Activated CD4-positive, alpha-beta T cell treated with anti-CD3 and anti-CD28 coated beads, Interleukin-2, amount 10 ng/mL, durations not matched to agents 7 days and 5 days (primary cell): ENCODE measurements at places on chromosomes 7 and 10. TPM values are rescaled to one million over a fixed set of nuclear protein-coding genes. Genes with fewer than 3 reads are reported as not detected.

Gene TAS2R41
- total RNA-seq: not detected

DNA sequence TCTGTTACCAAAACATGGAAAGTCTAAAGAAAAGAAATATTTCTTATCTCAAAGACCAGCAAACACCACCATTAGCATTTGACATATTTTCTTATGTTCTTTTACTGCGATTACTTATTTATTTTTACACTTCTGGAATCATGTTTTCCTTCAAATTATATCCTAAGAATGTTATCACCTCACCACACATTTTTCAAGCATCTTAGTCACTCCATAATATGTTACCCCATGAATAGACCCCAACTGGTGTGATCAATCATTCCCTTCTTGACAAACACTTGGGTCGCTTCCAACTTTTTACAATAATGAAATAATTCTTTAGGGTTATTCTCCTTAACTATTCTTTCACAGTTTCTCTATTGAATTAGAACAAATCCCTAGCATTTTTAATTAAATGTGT, 67.4 kb downstream of the AMPH start:
- no peak overlapping the region for H3K27ac ChIP-seq
- no peaks in the 10 kb centered on the region for H3K36me3 ChIP-seq
- peaks cover 2% of the 10 kb centered on the region for H3K27me3 ChIP-seq

DNA sequence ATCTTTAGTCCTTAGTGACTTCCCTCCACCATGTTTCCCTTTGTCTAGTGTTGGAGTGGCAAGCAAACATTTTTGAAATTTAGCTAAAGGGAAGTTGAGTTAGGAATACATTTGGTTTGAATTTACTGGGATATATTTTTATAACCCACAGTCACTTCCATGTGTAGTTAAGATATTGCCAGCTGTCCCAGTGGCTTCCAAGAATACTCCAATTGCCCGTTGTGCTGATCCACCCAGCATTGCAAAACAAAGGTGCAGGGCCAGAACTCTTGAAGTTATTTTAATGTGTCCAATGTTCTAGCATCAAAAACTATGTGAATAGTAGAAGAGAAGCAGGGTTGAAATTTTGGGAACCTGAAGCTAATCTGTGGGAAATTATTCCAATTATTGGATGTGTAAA, 2.5 kb upstream of the P4HA1 start:
- H3K27me3 ChIP-seq: no peaks in the 10 kb centered on the region
- H3K36me3 ChIP-seq: peaks cover 2% of the 10 kb centered on the region
- DNase-seq: no peak
- H3K4me3 ChIP-seq: no peak overlapping the region
- no peak overlapping the region for H3K27ac ChIP-seq

DNA sequence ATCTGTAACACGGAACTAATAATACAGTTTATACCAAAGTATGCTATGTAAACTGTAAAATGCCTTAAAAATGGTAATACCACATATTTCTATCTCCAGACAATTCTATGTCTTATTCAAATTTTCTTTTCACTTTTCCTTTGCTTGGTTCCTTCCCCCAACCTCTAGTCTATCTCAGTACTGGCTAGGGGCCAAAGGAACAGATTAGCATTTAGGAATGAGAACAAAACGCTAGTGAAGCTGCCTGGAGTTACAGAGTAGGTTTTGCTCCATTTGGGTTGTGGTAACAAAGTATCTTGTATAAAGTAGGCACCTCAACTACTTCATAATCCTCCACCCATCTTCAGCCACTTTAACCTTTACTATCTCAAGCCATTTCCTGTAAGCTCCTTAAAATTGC, 94.1 kb downstream of the HBP1 start:
- no peaks in the 10 kb centered on the region for H3K27me3 ChIP-seq
- no peaks in the 10 kb centered on the region for H3K36me3 ChIP-seq
- H3K4me3 ChIP-seq: no peak overlapping the region
- DNase-seq: no peak

- no peak overlapping the region for H3K4me3 ChIP-seq
- no peak overlapping the region for H3K27ac ChIP-seq
- H3K36me3 ChIP-seq: peaks cover 3% of the 10 kb centered on the region
- H3K27me3 ChIP-seq: no peaks in the 10 kb centered on the region
These were observed 128.0 kb downstream of the MAD1L1 start for GRCh38 chr7:2104716-2105115.

- H3K4me3 ChIP-seq: no peak overlapping the region
- no peaks in the 10 kb centered on the region for H3K27me3 ChIP-seq
- H3K36me3 ChIP-seq: peaks cover 4% of the 10 kb centered on the region
- H3K27ac ChIP-seq: no peak overlapping the region
These were observed 46.0 kb upstream of the TRIM8 start for GRCh38 chr10:102598243-102598642.

DNA sequence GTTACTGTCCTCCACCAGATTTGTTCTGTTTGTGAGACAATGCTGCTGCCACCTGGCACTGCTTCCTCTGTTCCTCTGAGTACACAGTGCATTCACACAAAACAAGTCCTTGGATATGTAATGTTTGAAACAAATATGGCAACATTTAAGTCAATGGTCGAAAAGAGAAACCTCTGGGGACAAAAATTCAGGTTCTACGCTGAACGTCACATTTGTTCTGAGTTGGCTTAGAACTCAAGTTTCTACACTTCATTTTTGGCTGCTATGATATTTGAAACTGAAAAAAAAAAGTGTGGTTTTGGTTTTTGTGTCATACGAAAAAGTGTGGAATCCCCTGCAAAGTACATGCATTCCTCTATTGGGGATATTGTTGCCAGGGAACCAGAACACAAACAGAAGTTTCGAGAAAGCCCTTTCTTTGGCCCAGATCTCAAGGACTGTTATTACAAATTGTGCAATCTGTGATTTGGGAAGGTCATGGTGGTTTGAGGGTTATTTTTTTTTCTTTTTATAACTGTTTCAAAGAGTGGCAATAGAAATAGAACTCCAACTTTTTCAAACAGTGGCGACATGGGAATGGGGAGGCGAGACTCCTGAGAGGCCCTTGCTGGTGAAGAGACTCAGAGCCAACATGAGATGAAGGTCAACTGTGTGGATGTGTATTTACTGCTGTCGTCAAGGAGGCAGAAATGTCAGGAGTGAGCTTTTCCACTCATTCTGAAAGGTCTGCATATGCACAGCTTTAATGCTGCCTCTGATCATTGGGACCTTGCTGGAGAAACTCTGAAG, 127.5 kb downstream of the CUBN start:
- H3K27me3 ChIP-seq: peaks cover 24% of the 10 kb centered on the region
- no peak overlapping the region for H3K4me3 ChIP-seq

Gene PSMG3
- 29.3 TPM for total RNA-seq

Gene LEP
- not detected for total RNA-seq

DNA sequence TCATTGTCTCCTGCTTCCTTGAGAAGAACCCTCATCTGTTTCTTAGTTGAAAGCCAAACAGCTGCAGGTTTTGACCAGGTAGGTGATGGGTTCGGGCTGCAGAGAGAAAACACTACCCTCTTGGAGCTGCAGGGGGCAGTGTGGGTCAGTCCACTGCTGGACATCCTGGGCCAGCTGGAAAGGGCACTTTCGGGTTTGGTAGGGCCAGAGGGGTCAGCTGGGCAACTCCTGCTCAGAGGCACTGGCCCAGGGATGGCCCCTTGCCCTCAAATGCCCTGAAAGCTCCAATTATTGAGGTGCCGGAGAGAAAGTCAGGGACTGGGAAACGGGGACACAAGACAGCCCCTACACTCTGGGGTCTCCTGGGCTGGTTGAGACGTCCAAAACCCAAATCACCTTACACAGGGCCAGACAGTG, 90.7 kb downstream of the MKI67 start:
- peaks cover 2% of the 10 kb centered on the region for H3K27me3 ChIP-seq
- DNase-seq: peak; percentile 62
- H3K4me3 ChIP-seq: no peak overlapping the region
- H3K27ac ChIP-seq: no peak overlapping the region
- H3K4me1 ChIP-seq: no peaks in the 10 kb centered on the region

DNA sequence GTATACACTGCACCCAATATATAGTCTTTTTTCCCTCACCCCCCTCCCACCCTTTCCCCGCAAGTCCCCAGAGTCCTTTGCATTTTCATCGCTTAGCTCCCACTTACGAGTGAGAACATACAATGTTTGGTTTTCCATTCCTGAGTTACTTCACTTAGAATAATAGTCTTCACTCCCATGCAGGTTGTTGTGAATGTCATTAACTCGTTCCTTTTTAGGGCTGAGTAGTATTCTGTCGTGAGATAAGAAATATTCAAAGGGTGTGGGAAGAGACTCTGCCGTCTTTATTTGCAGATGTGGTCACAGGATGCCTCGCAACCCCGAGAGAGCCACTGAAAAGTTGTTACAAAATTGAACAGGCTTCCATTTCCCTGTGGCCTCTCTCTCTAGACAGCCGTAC, 137.9 kb upstream of the SH2B2 start:
- H3K4me3 ChIP-seq: no peak overlapping the region
- H3K36me3 ChIP-seq: no peaks in the 10 kb centered on the region
- no peak overlapping the region for H3K27ac ChIP-seq
- H3K27me3 ChIP-seq: no peaks in the 10 kb centered on the region
- H3K4me1 ChIP-seq: no peaks in the 10 kb centered on the region

DNA sequence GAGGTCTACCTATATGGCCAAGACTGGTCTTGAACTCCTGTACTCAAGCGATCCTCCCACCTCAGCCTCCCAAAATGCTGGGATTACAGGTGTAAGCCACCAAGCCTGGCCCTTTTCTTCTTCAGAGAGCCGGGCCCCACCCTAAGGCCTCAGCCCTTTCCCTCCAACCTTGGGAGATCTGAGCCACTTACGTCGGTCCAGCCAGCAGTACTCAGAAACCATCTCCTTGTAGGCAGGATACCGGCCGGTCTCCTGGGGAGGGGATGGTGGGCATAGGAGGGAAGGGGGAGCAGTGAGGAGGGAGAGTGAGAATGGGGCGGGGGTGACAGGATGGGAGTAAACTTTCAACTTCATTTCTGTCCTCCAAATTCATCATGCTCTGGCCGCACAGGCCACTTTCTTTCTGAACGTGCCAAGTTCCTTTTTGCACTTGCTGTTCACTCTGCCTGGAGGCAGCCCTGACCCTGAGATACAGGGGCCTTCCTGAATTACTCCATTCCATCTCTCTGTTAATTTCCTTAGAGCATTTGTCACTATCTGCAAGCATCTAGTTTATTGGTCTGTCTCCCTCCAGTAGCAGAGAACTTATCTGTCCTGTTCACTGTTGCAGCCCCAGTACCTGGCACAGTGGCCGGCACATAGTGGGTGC, 10.4 kb downstream of the PDZD7 start:
- no peak for DNase-seq
- H3K4me1 ChIP-seq: peaks cover 5% of the 10 kb centered on the region
- no peaks in the 10 kb centered on the region for H3K36me3 ChIP-seq
- H3K4me3 ChIP-seq: no peak overlapping the region

Gene ATOH7
- total RNA-seq: not detected

GRCh38 chr10:109106604-109107003, 816.7 kb downstream of the XPNPEP1 start:
- H3K4me1 ChIP-seq: no peaks in the 10 kb centered on the region
- no peaks in the 10 kb centered on the region for H3K27me3 ChIP-seq
- no peak for DNase-seq
- no peak overlapping the region for H3K27ac ChIP-seq

DNA sequence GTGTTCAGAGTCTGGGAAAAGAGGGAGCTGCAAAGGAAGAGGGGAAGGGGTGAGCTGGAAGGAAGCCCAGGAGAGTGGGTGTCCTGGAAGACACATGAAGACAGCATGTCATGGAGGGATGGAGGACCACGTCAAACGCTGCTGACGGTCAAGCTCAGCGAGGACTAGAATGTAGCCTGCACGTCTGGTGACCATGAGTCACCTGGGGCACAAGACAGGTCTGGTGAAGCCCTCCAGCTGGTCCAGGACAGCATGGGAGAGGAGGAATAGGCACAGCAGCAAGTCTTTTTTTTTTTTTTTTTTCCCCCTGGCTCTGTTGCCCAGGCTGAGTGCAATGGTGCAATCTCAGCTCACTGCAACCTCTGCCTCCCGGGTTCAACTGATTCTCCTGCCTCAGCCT, 19.6 kb upstream of the AMZ1 start:
- DNase-seq: no peak
- no peaks in the 10 kb centered on the region for H3K36me3 ChIP-seq
- peaks cover 11% of the 10 kb centered on the region for H3K4me1 ChIP-seq
- H3K4me3 ChIP-seq: no peak overlapping the region
- peaks cover 34% of the 10 kb centered on the region for H3K27me3 ChIP-seq

DNA sequence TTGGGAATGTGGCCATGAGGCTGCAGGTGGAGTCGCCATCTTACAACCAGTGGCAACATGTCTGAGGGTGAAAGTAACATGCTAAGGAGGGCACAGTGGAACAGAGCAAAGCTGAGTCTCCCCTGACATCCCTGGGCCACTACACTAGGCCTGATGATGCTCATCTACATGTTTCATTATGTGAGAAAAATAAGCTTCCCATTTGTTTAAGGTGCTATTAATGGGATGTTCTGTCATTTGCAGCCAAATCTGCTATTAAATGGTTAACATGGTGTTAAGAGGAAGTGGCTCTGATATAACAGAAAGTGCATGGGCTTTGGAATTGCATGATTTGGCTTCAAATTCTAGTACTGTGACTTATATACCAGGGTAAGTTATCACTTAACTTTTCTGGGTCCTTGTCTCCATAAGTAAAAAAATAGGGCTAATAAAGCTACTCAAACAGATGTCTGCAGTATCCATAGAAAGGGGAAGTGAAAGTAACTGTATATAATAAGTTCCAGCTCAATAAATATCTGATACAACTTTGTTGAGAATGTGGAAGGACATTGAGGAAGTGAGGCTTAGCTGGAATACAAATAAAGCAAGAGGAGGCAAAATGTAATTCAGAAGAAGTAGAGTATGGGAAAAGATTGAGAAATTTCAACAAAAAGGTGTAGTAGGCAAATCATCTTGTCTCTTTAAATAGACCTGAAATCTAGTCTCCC, 158.9 kb downstream of the RTKN2 start:
- H3K4me1 ChIP-seq: peaks cover 46% of the 10 kb centered on the region
- H3K4me3 ChIP-seq: no peak overlapping the region
- no peak for DNase-seq
- peak overlapping the region; percentile 65 for H3K27ac ChIP-seq
- peaks cover 8% of the 10 kb centered on the region for H3K36me3 ChIP-seq

- H3K4me3 ChIP-seq: no peak overlapping the region
- H3K27ac ChIP-seq: no peak overlapping the region
- DNase-seq: no peak
These were observed 4.0 kb upstream of the PKD1L1 start for GRCh38 chr7:47952224-47952623.

Gene LOXL4
- total RNA-seq: not detected

Gene ABCB1
- total RNA-seq: 2.7 TPM

GRCh38 chr7:30466266-30466665, 12.3 kb downstream of the NOD1 start:
- no peak overlapping the region for H3K4me3 ChIP-seq
- peaks cover 11% of the 10 kb centered on the region for H3K36me3 ChIP-seq
- no peak for DNase-seq
- H3K27me3 ChIP-seq: no peaks in the 10 kb centered on the region

- no peak for DNase-seq
- no peak overlapping the region for H3K27ac ChIP-seq
- H3K4me1 ChIP-seq: no peaks in the 10 kb centered on the region
- H3K36me3 ChIP-seq: no peaks in the 10 kb centered on the region
- no peak overlapping the region for H3K4me3 ChIP-seq
These were observed 10.5 kb downstream of the ADRA2A start for GRCh38 chr10:111087331-111087756.

GRCh38 chr10:49334964-49335363, 36.0 kb downstream of the C10orf71 start:
- H3K4me1 ChIP-seq: peaks cover 16% of the 10 kb centered on the region
- no peak for DNase-seq
- H3K36me3 ChIP-seq: peaks cover 8% of the 10 kb centered on the region
- peaks cover 5% of the 10 kb centered on the region for H3K27me3 ChIP-seq
- peak overlapping the region; percentile 77 for H3K27ac ChIP-seq

GRCh38 chr7:89606511-89606910, 547.8 kb upstream of the STEAP1 start:
- peaks cover 23% of the 10 kb centered on the region for H3K36me3 ChIP-seq
- no peaks in the 10 kb centered on the region for H3K27me3 ChIP-seq
- H3K4me1 ChIP-seq: peaks cover 65% of the 10 kb centered on the region
- peak overlapping the region; percentile 36 for H3K4me3 ChIP-seq
- peak overlapping the region; percentile 85 for H3K27ac ChIP-seq
